Stimulated activated CD4-positive, alpha-beta T cell treated with anti-CD3 and anti-CD28 coated beads, Interleukin-12 subunit alpha, Interleukin-12 subunit beta, amount 100 ng/mL, for 4 hours (primary cell): ENCODE measurements at places on chromosomes 7 and 10.

DNA sequence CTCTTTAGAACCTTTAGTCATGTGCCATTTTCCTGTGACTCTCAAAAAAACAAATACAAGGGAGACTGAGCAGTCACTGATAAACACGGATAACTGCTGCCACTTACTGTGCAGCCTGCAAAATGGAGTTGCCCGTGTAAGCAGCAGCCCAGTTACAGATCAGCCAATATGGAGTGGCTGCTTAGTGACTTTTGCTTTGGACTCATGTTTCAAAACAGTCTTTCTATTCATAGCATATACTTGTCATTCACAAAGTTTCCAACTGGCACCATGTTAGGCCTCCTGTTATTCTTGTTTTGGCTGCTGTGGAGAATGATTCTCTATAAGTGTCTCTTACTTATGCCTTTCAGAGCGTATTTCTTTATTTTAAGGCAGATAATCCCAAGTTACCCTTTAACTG is 3.0 kb downstream of the FAM204A start:
- no peak for DNase-seq

- no peak for DNase-seq
Observed at GRCh38 chr10:126928274-126928673, 23.0 kb downstream of the DOCK1 start.

GRCh38 chr10:3906511-3907111 is 121.6 kb upstream of the KLF6 start:
- DNase-seq = no peak

DNA sequence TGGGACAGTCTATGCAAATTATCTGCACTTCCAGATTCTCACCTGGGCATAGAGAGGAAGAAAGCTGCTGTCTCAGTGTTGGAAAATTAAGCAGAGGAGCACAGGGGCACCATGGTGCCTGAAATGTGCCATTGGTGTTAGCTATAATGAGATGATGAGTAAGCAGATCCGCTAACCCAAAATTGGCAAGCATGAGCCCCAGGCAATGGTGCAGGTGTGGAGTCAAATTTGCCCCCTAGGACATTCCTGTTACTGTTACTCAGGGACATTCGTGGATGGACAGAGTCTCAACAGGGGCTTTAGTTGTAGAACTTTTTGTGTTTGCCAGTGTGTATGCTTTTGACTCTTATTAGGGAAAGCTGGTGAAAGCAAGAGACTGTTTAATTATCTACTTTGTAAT is 385.2 kb upstream of the KLF6 start:
- no peak for DNase-seq

DNA sequence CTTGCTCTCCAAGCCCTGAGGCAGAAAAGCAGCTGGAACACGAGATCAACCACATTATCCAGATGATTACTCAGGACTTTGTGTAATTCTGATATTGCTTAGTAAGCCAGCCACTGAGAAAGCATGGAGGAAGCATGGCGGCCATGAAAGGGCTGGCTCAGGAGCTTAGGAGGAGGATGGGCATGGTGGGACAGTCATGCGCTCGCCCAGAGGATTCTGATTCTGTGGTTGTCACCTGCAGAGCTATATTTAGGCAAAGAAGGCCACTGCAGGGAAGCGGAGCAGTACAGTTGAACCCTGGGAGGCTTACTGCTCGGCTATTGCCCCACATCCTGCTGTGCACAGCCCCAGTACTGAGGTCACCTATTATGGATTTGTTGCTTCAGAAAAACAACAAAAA is 128.8 kb upstream of the DNAJB12 start:
- DNase-seq = no peak

DNA sequence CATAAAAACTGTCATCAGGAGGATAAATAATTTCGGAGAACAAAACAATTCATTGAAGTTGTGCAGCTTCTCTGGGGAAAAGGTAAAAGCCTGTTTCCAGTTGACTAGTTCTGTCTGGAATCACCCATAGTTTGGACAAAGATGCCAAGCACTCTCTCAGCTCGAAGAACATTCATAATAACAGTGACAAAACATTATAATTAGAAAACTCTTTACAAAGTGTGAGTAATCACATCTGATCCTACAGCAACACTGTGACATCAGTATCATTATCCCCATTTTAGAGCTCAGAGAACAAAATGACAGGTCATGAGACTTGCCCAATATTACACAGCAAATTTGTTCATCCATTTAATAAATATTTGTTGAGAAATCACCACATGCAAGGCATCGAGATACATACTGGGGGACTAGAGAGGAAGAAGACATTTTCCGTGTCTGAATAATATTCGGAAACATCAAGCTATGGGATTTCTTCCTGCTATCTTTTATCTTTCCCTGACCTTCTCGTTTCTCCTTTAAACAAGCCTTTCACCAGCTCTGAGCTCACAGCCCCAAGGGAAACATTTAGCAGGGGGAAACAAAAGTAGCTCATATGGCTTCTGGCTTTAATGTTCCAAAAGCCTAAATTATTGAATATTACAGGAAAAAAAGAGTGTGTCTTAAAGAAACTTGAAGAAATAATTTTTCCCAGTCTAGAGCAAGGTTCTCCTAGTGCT is 123.3 kb upstream of the GHITM start:
- no peak for DNase-seq

GRCh38 chr10:103231047-103231551 is 14.6 kb upstream of the RPEL1 start:
- DNase-seq = no peak

GRCh38 chr10:131553121-131553520 is 241.6 kb upstream of the TCERG1L start:
- DNase-seq = no peak

- no peak for DNase-seq
Observed at GRCh38 chr7:130793855-130794618, 60.0 kb upstream of the KLF14 start.

DNA sequence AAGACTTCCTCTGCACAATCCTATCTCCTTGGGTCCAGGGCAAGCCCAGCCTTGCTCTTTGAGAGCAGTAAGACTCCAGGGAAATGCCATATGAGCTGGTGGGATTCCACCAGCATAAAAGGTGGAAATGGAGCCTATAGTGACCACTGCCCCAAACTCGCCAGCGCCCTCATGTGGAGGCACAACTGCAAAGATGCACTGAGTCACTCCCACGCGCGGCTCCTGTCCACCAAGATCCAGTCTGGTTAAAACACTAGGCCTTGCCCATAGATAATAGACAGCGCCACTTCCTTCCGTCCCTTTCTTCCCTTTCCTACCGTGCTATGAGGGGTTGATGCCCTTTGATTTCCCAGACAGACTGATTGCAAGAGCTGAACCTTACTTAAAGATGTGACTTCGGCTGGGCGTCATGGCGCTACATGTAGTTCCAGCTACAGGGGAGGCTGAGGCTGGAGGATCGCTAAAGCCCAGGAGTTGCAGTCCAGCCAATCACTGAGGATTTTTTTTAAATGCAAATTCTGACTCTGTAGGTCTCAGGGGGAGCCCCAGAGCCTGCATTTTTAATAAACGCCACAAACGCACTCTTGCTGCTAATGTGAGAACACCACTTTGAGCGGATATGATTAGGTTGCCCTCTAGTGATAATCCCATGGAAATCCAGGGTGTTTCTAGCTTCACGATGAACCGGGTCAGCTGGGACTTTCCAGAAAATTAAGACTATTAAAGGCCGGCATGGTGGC is 136.5 kb downstream of the EPC1 start:
- DNase-seq = no peak

- DNase-seq = no peak
Observed at GRCh38 chr10:64109926-64110495, 588.8 kb downstream of the REEP3 start.

- no peak for DNase-seq
Observed at GRCh38 chr7:36777855-36778254, 53.6 kb upstream of the AOAH start.

DNA sequence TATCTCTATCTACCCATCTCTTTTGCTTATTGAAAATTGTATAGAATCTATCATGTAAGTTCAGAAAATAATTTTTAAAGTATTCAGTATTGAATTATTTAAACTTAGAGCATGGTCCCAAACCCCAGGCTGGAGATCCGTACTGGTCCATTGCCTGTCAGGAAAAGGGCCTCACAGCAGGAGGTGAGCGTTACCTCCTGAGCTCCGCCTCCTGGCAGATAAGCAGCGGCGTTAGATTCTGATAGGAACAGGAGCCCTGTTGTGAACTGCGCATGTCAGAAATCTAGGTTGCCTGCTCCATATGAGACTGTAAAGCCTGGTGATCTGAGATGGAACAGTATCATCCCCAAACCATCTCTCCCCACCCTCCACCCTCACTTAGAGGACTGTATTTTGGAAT is 266.0 kb upstream of the CNTNAP2 start:
- no peak for DNase-seq

DNA sequence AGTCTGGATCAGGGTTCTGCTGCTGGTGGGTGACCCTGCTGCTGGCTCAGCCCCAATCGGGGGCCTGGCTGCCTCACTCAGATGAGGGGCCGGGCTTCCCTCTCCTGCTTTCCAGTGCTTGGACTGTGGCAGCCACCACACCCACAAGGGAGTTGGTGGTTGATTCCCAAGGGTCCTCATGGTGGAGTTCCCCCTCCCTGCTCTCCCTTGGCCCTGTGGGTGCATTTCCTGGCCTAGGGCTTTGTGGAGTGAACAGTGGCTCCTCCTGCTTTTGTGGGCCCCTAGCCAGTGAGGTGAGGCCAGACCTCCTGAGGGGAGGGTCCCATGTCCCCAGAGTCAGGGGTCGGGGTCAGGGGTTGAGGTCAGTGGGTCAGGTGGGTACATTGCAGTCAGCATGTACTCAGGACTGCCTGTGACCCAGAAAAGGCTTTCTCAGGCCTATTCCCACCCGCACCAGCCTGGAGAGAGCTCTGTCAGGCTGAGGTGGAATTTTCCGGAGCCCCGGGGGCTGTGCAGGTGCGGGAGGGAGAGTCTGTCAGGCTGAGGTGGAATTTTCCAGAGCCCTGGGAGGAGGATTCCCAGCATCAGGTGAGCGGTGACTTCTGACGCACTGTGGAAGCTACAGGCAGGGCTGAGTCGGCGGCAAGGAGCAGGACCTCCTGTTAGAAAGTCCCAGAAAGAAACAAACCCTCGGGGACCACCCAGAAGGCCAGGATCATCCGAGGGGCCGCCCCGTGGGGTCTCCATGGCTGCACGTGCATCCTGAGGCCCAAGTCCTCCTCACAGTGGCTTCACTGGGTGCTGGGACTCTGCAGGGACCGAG is 94.4 kb upstream of the INSIG1 start:
- DNase-seq = no peak

- DNase-seq = peak; percentile 20
Observed at GRCh38 chr7:2934211-2934731, 90.2 kb upstream of the GNA12 start.

- DNase-seq = no peak
Observed at GRCh38 chr7:106501605-106502580, 159.1 kb downstream of the CCDC71L start.

- DNase-seq = no peak
Observed at GRCh38 chr7:37445790-37446189, 2.9 kb downstream of the ELMO1 start.

- DNase-seq = no peak
Observed at GRCh38 chr7:70788276-70788675, 343.7 kb upstream of the GALNT17 start.

DNA sequence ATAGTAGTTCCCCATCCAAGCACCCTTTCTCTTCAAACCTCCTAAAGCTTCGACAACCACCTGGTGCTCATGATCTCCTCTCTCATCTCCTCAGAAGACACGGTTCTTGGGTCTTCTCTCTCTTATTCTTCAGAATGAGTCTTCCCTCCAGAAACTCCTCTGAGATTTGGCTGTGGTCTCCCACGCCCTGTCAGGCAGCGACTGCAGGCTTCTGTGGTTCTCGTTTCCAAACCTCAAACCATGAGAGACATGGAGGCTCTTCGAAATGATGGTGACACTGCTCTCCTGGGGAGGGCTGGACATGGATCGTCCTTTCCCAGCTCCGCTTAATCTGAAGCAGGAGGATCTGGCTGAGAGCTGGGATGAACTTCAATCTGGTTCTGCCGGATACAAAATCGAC is 78.6 kb upstream of the PITRM1 start:
- DNase-seq = no peak

DNA sequence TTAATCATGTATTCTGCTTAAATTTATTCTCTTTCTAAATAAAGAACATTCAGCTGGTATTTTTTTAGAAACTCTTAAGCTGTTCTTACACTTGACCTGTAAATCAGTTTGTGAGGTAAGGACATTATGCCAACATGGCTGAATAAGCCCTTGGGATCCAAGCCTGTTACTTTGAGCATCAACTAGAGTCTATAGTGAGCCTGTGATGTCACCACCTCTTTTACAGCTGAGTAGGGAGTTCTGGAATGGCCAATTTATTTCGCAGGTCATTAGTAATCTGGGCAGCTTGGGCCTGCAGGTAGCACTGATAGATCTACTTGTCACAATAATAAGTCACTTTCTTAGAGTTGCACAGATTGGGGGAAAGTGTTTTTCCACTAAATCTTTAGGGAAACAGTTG is 915.2 kb upstream of the MBL2 start:
- no peak for DNase-seq

DNA sequence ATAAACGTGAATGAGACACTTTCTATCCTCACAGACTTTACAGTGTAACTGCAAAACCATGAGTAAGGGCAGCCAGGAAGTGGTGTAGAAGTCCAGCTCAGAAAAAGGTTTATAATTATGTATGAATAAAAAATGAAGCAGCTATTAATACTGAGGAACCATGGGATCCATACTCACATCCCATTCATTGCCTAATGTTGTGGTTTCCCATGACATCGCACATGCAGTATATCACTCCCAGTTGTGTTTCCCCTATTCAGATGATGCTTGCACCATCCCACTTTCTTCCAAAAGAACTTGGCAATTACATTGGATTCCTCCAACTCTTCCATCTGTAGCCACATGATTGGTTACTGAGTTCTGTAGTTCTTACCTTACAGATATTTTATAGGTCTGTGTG is 74.5 kb upstream of the SEMA3D start:
- DNase-seq = no peak
